ENCODE measurements at places on chromosomes 1 and 21.

- DNase-seq, result no peak
Observed at GRCh38 chr1:223776075-223776814, 63.9 kb downstream of the CAPN2 start.

- DNase-seq, result no peak
Observed at GRCh38 chr1:154141240-154141639, 13.6 kb downstream of the NUP210L start.

DNA sequence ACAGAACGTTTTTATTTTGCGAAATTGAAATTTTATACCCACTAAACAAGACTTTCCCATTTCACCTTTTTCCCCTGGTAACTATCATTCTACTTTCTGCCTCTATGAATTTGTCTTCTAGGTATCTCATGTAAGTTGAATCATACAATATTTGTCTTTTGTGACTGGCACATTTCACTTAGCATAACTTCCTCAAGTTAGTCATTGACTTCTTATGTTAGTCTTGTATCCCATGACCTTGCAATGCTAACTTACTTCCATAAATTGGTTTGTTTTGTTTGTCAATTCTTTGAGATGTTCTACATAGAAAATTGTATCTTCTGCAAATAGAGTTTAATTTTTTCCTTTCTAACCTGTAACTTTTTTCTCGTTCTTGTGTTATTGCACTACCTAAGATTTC is 26.9 kb downstream of the SH3BP5L start:
- no peak for DNase-seq

- no peak for DNase-seq
Observed at GRCh38 chr1:174968750-174969244, 30.9 kb upstream of the CACYBP start.

DNA sequence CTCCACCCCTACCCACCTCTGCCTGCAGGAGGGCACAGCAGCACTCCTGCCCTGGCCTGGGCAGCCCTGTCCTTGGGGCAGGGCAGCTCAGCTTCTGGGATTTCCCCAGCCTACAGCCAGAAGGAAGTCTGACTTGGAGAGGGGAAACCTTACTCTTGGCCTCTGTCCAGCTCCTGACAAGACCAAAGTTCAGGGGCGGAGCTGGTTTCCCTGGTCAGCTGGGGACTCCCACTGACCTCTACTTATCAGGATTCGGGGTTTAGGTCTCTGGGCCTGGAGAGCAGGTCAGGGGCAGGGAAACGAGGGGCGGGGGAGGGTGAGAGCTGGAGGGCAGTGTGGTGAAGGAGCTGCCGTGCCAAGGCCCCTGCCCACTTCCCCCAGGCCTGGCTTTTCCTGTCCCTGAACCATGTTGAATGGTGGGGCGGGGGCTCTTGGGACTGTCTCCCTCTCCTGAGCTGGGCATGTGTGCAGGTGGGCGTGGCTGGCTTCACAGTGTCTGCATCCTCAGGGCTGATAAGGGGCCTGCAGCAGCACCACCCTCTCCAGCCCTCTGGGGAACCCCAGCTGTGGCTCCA is 16.8 kb upstream of the ETV3 start:
- no peak for DNase-seq

GRCh38 chr1:221873673-221874072 is 131.8 kb upstream of the DUSP10 start:
- DNase-seq, result no peak

- DNase-seq, result no peak
Observed at GRCh38 chr1:56533197-56533596, 46.2 kb downstream of the PLPP3 start.

GRCh38 chr1:210900820-210901219 is 233.1 kb downstream of the KCNH1 start:
- no peak for DNase-seq

GRCh38 chr1:21000245-21000594 is 176.5 kb downstream of the EIF4G3 start:
- no peak for DNase-seq

GRCh38 chr21:19510653-19511052 is 1107.1 kb upstream of the TMPRSS15 start:
- DNase-seq, result no peak

DNA sequence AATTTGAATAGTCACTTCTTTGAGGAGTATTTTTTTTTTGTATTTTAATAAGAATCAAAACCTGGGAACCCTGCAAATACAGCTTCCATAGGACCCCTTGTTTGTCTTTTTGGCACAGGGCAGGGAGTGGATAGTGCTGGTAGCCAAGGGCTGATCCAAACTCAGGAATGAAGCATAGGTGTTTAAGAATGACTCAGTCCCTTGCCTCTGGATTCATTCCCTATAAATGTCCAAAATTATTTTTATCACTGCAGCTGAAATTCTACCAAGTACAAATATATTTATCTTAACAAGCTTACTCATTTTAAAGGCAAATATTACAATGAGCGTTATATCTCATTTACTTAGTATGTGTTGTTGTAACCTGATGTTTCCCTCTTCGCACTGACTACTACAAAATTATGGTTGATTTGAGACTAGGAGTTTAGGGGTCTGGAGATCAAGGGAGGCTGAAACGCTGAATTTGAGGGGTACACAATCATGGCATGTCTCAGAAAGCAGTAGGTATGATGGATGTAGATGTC is 278.6 kb upstream of the LYPLAL1 start:
- no peak for DNase-seq

DNA sequence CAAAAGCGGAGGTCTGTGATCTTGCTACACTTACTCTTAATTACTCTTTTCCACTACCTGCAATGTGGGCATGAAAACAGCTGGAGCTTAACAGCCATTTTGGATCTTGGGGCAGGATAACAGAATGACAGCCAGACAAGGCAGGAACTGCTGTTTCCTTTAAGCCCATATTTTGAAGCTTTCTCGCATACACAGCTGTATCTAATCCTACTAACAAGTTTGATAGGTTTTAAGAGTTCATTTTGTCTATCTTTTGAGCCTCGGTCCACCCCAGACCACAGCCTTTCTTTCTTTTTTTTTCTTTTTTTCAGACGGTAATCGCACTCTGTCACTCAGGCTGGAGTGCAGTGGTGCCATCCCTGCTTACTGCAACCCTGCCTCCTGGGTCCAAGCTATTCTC is 42.4 kb upstream of the CRB1 start:
- no peak for DNase-seq

Measured in T-helper 9 cell (primary cell).